Activated CD8-positive, alpha-beta memory T cell treated with anti-CD3 and anti-CD28 coated beads, Interleukin-2, amount 50 U/mL, for 48 hours (primary cell): ENCODE measurements at places on chromosomes 6 and 20.
A peak's percentile ranks its signal among the peaks of the same experiment; 100 is the strongest.

- no peak for DNase-seq
Measured at GRCh38 chr20:56801971-56802755, 173.1 kb downstream of the TFAP2C start.

GRCh38 chr6:50655848-50656453 lies 57.4 kb upstream of the TFAP2D start:
- DNase-seq, result no peak

GRCh38 chr6:28618898-28619555 lies 93.3 kb downstream of the GPX5 start:
- DNase-seq, result no peak

GRCh38 chr20:5434116-5434515 lies 117.4 kb upstream of the PROKR2 start:
- no peak for DNase-seq

GRCh38 chr20:63952769-63953168 lies 3.4 kb downstream of the UCKL1 start:
- no peak for DNase-seq

DNA sequence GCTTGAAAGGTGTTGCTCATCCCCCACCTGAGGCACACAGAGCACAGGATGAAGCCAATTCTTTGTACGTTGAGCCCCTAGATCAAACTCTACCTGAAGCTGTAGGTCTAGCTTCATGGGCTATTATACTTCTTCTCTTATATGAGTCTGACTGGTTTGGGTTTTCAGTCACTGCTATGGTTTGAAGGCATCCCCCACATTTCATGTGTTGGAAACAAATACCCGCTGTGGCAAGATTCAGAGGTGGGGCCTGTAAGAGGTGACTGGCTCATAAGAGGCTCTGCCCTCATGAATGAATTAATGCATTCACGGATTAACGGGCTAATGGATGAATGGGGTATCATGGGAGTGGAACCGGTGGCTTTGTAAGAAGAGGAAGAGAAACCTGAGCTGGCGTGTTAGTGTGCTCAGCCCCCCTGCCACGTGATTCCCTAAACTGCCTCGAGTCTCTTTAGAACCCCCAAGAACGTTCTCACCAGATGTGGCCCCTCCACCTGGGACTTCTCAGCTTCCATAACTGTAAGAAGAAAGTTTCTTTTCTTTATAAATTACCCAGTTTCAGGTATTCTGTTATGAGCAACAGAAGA lies 39.2 kb downstream of the PREX1 start:
- DNase-seq, result no peak

DNA sequence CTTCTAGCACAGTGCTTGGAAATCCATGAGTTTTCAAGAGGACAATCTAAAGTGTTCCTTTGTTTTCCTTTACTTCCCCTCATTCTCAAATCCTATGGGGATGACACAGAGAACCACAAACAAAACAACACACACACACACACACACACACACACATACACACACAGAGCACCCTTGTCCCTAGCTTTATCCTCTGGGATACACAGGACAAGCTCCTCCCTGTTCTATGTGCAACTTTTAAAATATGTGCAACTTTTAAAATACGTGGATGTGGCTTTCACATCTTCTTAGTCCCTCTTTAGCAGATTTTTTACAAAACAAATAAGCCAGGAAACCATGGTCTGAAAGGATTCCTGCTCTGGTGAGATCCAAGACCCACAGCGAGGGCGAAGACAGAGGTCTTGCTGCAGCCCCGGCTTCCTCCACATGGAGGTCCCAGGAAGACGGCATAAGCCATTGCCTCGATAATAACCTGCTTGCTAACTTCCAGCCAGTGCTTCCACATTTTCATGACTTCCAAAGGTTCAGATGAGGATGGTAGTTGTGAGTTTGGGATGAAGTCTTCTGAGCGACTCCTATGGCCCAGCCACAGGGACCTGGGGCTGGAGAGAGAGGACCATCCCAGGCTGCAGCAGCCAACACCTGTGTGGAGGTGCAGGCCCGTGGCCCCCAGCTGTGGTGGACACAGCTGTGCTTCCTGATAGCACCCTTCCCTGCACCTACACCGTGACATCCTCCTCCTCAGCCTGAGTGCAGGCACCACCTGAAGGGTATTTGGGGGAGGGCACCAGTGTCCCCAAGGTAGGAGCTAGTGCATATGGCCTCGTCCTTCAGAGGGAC lies 62.8 kb upstream of the CD93 start:
- peak; percentile 39 for DNase-seq

DNA sequence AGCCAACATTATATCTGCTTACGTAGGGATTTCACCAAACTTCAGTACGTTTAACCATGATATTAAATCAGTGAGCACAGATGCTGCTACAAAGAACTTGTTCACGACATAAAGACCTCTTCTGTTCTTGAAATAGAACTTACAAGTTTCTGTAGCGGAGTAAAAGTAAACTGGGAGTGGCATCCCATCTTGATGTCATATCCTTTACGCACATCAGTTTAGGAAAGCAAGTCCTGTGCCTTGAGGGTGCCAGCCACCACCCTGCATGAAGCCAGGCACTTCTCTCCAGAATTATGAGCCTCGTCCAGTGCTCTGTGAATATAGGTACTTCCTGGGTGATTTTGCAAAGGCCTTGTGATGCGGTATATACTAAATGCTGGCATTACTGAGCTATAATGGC lies 122.6 kb downstream of the BTBD3 start:
- no peak for DNase-seq

DNA sequence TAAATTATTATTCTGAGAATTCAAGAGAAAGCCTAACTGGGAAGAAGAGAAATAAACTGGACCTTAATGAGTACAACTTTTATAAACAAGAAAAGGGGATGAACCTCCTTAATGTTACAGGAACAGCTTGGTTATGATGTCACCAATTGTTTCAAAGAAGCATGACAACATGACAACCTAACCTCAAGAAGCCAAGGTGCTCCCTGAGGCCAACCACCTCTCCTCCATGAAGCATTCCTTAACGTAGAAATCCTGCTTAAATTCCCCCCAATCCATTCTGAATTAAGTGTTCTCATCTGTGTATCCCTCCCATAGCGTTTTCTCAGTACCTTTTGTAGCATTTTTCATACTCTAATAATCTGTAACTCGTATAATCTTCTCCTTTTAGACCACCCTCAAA lies 1.7 kb downstream of the HBS1L start:
- DNase-seq, result no peak

- no peak for DNase-seq
Measured at GRCh38 chr6:65006788-65007187, 700.2 kb downstream of the EYS start.

- no peak for DNase-seq
Measured at GRCh38 chr6:22457996-22458395, 111.4 kb upstream of the HDGFL1 start.

DNA sequence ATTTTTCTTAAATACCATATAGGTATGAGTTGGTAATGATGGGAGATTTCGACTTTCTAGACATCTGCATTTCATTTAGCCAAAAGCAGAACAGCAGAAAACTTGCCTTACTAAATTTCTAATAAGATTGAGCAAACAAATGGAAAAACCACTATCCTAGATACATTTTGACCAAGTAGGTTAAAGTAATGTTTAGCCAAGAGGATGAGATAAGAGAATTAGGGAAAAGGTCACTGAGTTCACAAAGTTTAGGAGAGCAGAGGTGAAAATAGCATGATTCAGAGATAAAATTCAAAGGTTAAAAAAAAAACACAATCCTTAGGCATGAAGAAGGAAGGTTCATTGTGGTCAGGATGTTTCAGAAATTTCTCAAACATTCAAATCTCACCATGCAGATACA lies 450.3 kb downstream of the CD83 start:
- no peak for DNase-seq

DNA sequence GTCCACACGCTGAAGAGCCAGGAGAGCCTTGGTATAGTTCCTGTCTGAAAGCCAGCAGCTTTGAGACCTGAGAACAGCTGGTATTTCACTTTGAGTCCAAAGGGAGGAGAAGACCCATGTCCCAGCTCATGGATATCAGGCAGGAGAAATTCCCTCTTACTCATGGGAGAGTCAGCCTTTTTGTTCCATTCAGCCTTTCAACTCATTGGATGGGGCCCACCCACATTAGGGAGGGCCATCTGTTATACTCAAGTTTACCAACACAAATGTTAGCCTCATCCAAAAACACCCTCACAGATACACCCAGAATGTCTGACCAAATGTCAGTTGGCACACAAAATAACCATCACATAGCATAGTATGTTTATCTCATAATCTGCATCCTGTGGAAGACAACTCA lies 80.1 kb downstream of the GMDS start:
- DNase-seq, result no peak

GRCh38 chr20:36614781-36615557 lies 9.4 kb downstream of the RAB5IF start:
- DNase-seq, result no peak

- peak; percentile 48 for DNase-seq
Measured at GRCh38 chr20:57615445-57615811, 4.8 kb downstream of the ZBP1 start.

DNA sequence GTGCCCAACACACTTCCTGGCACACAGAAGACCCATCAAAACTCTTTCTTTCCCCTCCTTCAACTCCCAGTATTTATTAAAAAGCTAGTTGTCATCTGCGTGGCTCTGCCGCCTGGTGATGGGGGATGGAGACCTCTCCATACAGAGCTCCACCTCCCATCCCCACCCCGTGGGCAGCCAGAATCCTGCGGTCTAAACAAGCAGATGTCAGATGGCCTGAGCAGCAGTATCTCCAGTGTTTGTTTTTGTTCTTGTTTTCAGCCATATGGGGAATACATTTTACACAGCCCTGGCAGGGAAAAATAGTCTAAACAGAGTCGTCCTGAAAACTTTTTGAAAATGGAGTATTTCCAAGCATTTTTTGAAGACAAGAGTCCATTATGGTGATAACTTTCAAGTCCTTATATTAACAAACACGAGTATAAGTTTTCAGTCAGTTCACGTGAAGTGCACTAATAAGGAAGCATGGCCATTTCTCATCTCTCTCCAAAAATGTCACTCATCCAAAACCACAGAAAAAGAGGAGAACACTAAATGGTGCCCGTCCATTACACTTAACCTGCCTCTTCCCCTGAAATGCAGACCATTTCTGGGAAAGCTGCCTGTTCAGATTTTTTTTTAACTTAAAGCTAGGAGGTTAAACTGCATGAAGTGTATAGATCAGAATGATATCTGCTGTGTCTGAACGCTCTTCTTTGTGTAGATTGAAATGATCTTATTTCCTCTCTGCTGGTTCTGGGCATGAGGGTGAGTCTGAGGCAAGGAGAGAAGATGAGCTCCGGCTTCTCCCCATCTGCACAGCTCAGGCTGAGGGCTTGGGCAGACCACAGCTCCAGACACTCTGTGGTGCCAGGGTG lies 91.0 kb downstream of the TCP11 start:
- DNase-seq, result no peak

DNA sequence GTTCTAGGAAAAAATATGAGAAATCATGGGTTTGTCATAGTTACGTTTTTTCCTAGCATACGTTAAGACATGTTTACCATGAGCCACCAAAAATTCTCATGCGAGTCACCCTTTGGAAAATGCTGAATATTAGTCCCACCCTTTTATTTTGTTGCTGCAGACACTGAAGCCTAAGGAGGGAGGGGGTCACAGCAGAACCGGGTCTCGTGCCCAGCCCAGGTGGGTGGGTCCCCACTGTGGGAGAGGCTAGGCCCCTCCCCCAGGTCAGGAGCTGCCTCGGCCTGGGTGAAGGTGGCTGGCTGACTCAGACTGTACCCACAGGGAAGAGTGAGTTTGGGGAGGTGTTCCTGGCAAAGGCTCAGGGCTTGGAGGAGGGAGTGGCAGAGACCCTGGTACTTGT lies 26.2 kb upstream of the SRF start:
- no peak for DNase-seq

DNA sequence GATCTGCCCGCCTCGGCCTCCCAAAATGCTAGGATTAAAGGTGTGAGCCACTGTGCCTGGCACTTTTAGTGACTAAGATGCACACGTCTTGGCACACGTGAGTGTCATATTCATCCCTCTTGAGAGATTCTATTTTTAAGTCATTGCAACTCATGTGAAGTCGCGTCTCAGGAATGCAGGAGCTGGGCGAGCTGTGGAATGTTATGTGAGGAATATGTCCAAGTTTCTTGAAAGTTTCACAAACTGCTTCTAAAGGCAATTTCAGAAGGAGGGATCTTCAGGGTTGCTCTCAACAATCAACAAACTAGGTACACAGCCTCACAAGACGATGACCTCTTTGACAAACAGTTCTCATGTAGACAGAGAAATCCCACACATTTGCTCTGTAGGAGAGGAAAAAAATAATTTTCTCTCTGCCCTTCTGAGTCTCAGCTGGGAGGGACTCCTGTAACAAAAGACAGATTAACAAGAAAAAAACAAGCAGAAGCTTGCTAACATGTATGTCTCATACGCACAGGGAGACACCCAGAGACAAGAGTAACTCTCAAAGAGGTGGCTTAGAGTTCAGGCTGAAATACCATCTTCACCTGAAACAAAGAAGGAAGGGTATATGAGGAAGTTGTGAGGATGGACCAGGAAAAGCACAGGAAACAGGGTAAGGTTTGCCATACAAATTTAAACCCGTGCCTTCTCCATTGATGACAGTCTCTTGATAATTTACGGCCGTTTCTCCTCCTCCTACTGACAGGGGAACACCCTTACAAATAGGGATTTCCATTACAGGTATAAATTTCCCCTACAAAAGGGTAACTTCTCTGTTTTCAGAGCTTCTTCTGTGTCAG lies 45.3 kb upstream of the FAM50B start:
- no peak for DNase-seq
